Hippocampal formation (tissue), 2 donors: ENCODE measurements at places on chromosomes 5 and 9.

- DNase-seq, result no peak
Observed at GRCh38 chr9:93061791-93062763, 3.6 kb downstream of the SUSD3 start.

- no peak for DNase-seq
Observed at GRCh38 chr5:140408750-140409241, 7.2 kb downstream of the ANKHD1 start.

GRCh38 chr9:126956917-126957686 lies 42.5 kb downstream of the RALGPS1 start:
- no peak for DNase-seq

DNA sequence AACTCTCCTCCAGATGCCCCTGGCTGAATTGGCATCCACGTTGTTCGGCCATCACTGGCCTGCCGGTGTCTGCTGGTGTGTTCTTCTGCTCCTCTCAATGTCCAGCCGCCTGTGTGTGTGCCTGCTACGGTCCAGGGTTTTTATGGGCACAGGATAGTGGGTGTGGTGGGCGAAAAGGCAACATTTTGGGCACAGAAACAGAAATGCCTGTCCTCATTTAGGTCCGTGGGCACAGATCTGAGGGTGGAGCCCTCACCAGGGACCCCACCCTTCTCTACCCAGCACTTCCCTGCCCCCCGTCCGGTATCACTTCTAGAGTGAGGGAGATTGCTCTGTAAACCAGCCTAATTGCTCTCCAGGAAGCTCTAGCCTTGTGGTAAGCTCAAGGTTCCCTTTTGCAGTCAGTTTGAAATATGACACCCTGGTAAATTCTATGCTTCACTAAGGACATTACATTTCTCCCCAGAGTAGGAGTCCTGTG lies 410.1 kb downstream of the MAT2B start:
- no peak for DNase-seq

DNA sequence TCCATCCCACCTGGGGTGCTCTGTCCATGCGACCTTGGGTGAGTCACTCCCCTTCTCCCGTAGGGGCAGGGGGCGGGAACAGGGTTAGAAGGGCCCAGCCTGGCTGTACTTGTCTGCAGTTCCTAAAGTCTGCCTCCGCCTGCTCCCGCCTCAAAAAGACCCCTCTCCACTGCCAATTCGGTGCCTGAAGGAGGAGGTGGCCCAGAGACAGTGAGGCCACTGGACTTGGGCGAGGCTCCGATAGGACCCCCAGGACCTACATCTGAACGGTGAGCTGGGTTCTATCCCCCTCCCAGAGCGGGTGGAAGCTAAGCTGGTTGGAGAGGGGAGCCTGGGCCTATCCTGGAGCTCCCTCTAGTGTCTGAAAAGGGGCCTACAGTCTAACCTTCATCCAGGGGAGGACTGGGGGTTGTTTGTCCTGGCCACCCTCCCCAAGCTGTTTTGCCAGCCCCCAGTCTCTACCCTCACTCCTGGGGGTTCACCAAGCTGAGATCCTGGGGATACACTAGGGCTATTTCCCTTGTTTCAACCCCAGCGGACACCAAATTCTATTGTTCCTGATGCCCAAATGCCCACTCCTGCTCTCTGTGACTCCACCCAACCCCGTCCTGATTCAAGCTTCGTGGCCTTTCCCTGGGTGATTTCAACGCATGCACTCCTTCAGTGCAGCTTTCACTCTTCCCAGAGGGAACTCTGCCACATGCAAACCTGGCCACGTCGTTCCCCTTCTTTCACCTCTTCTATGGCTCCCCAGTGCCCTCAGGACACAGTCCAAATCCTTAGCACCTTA lies 6.1 kb upstream of the CRB2 start:
- peak; percentile 27 for DNase-seq

GRCh38 chr5:33235824-33236223 lies 204.9 kb upstream of the TARS1 start:
- no peak for DNase-seq

GRCh38 chr5:38551030-38552017 lies 5.1 kb downstream of the LIFR start:
- DNase-seq, result no peak

- no peak for DNase-seq
Observed at GRCh38 chr9:19161257-19162025, 34.1 kb upstream of the PLIN2 start.

- no peak for DNase-seq
Observed at GRCh38 chr5:132428484-132429462, 59.3 kb downstream of the SLC22A5 start.

DNA sequence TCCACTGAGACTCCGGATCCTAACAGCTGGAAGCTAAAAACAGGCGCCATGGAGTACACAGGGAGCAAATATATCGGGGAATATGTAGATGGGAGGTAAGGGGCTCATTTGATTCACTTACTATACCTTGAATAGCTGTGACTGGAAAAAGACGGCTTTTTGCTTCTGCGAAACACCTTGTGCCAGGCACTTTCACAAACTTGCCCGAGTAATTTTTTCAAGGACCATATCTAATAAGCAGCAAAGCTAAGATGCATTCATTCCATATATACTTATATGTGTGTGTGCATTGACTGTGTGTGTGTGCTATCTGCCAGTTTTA lies 178 bp downstream of the MORN5 start:
- no peak for DNase-seq

DNA sequence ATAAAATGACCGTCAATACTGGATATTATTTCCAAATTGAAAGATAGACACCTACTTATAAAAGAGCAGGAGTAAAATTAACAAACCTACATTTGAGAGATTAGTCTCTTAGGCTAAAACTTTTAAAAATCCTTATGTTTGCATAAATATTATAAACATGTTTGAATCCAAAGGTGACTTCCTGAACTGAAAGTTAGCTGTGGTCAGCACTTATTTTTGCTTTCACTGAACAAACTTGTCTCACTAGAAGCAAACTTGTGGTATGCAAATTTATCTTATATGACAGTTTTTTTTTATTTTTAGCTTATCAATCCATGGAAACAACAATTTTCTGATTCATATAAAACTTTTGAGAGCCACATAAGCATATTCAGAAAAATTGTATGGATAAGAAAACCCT lies 502.6 kb upstream of the COX7C start:
- no peak for DNase-seq

DNA sequence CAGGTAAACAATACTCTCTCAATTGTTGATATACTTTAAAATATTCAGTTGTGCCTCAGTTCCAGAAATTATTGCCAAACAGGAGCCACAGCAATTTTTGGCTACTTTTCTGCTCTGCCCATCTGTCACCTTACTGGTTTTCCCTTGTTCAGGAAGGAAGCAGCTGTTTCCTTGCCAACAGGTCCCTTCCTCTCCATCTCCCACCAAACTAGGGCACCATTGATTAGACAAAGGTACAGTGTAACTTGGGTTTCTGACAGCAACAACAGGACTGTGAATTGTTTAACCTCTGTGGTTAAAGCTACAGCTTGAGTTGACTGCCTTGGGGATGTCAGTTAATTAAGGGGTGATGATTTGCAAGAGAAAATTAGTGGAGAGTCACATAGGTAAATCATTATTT lies 76.9 kb downstream of the PIP5K1B start:
- no peak for DNase-seq

DNA sequence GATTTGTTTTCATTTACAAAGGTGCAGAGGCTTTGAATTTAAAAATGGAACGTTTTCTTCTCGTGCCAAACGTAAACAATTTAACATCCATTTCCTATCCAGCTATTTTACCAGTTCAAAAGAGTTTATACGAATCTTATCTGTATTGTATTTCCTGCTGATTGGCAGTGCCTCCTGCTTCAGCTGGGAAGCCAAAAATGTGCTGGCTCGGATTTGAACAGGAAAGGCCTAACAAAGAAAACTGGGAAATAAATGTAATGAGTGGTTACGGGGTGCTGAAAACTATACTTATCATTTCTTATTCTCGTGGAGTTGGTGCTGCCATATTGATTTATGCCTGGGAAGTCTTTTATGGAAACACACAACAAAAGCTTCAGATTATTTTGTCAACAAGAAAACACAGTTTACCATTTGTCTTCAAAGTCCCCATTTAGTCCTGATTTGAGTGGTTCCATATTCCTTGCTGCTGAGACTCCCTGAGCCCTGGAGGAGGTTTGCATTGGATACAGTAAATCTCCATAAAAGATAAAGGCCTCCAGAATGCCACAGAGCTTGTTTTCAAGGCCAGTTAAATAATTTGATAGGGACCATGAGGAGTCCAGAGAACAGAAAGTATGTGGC lies 507.4 kb downstream of the RASEF start:
- DNase-seq, result no peak

DNA sequence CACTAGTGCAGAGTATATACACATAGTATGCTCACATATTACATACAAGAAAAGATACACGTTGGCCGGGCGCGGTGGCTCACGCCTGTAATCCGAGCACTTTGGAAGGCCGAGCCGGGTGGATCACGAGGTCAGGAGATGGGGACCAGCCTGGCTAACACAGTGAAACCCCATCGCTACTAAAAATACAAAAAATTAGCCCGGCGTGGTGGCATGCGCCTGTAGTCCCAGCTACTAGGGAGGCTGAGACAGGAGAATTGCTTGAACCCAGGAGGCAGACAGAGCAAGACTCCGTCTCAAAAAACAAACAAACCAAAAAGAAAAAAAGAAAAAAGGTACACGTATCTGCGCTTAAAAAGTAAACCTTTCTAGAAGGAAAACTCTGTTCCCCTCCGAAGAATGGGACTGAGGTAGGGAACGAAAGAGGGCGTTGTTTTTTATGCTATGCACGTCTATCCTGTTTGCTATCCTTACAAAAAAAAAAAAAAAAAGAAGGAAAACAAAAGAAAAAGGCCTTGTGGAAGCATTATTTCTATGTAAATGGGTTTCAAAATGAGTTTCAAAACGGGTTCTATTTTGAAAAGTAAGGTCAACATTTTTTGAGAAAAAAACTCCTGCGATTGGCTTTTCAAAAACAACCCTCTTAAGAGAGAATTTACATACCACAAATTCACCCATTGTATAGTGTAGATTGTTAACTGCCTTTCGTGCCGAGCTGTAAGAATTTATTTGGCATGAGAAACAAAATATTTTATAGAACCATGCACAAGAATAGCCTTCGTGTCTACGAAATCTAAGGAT lies 1.2 kb downstream of the AK3 start:
- no peak for DNase-seq

DNA sequence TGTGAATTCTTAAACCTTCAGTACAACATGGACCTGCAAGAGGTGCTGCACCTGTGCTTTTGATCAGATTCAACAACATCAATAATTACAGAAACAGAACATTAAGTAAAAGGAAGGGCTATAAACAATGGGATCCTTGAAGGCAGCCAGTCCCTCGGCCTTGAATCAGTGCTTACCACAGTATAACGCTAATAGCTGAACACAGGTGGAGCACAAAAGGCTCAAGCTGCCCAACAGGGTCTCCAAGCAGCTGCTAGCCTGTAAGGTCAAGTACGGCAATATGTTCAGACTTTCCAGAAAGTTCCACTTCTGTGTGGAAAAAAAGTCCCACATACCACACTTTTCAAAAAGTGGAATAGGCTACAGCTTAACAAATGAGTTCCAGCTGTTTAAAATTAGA lies 61.9 kb upstream of the ITGA1 start:
- no peak for DNase-seq

- DNase-seq, result no peak
Observed at GRCh38 chr5:111251921-111252320, 27.7 kb downstream of the CAMK4 start.

GRCh38 chr9:79447308-79447605 lies 124.5 kb upstream of the TLE4 start:
- no peak for DNase-seq

- DNase-seq, result no peak
Observed at GRCh38 chr9:129665389-129665775, at the start of gene PRRX2. PRRX2 (plus strand) TSS chr9:129665647; CDS start chr9:129665868, 221 bp downstream.

DNA sequence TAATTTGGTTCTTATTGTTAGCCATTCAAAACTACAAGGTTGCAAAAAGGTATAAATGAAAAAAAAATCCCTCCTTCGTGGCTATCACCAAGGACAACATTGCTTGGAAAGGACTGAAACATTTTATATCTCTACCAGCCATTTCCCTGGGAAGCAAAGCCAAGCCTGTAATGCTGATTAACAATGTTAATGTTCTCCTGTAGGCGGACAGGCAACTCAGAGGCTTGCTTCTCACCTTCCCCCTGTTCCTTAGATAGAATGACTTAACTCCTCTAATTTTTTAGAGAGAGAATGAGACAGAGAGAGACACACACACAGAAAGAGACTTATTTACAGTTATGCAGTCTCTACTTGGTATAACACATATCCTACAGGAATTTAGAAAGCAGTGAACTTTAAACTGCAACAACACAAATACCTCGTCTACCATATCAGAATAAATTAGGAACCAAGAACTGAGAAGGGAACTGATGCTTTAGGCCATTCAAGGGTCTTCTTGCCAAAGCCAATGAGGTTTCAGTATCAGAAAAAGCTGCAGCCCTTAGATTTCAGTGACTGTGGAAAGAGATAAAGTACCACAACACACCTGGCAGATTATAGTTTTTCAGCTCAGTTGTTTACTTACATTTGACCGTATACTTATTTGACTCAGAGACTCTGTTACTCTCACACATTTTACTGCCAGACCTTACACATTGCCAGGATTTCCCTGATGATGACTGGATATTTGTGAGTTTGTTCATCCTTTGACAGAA lies 20.9 kb upstream of the MAN2A1 start:
- DNase-seq, result no peak

GRCh38 chr5:147286296-147286695 lies 51.5 kb downstream of the STK32A start:
- no peak for DNase-seq

GRCh38 chr5:151553130-151553670 lies 37.9 kb downstream of the FAT2 start:
- no peak for DNase-seq
